ENCODE measurements at places on chromosomes 2 and 18. TPM values are rescaled to one million over a fixed set of nuclear protein-coding genes. Genes with fewer than 3 reads are reported as not detected.

GRCh38 chr2:26542676-26543505 lies 65.0 kb upstream of the OTOF start:
- no peak for DNase-seq

DNA sequence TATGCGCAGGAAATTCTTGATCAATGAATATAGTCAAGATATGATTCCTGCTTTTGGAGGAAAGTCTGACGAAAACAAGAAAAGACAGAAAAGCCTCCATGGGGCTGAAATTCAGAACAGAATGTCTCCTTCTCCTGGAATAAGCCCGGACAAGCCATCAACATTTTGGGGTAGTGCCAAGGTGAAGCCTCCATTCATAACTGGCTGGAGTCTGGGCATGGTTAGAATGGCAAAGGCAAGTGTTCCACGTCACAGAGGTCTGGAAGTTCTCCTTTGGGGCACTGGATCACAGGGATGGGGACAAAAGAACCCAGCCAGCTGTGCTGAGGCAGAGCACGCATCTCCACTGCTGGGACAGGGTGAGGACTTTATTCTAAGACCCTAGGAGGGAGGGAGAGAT lies 505.7 kb downstream of the CMPK2 start:
- DNase-seq = no peak

DNA sequence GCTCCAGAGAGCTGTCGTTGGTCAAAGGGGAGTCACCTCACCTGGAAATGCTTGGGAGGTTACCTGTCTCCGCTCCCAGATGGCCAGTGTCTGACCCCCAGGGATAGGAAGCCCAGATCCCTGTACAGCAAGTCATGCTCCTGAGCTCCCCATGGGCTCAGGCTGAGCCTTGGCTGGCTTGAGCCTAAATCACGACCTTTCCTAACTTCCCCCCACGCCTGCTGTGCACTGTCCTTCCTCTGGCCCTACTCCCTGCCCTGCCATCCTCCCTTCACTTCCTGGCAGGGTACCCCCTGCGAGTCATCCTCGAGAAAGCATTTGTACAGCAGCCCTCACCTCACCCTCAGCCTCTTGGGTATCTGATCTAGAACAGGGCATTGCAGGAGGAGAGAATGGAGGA lies 9.2 kb upstream of the HDAC4 start:
- DNase-seq = no peak

DNA sequence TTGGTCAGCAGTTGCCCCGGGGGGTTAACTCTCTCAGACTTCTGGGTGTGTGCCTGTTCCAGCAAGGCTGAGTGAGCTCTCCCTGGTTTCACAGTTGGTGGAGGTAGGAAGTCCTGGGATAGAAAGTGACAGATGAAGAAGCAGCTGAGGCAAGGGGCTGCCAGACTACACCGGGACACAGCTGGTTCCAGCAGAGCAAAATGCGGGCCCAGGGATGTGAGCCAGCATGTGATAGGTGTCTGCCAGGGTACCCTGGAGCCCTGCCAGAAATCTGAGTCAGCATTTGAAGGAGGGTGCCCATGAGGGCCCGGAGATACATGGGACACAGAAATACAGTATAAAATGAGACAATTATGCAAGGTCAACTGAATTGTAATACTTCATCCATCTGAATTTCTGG lies 79.3 kb upstream of the LGALSL start:
- no peak for DNase-seq

KLHL30 gene
- total RNA-seq = not detected

DNA sequence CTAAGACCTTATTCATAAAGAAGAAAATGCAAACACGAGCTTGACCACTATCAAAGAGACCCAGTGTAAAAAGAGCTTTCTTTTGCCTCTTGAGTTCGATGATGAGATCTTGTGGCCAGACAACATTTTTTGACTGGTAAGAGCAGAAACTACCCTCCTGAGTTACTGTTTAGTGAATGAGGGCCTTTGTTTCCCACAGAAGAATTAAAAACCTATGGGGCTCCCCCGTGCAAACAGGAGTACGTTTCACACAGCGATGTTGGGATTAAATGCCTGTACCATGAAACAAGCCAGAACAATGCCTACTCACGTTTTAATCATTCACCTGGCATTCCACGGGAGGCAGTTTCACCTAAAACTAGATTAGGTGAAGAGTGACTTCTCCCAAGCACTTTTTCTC lies 36.0 kb downstream of the MYCN start:
- DNase-seq = no peak

GRCh38 chr2:63092401-63092800 lies 41.8 kb downstream of the OTX1 start:
- DNase-seq = no peak

GRCh38 chr18:34709104-34709503 lies 994 bp upstream of the DTNA start:
- no peak for DNase-seq

DNA sequence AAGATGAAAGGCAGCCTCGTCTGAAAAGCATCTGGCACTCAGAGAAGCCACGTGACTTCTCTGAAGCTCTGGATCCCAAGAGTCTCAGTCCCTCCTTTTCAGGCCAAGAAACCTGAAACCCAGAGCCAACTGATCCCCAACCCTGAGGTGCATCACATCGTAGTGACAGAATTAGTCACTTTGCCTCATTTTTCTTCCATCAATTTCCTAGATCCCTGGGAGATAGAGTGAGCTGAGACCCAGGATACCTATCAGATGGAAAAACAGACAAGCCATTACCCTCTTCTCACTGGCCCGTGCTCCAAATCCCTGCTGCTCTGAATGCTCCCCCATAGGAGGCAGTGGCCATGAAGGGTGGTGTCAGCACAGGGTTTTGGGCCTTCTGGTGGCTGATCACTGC lies 113.1 kb downstream of the ALK start:
- DNase-seq = no peak

UGT1A10 gene
- not detected for total RNA-seq

DNA sequence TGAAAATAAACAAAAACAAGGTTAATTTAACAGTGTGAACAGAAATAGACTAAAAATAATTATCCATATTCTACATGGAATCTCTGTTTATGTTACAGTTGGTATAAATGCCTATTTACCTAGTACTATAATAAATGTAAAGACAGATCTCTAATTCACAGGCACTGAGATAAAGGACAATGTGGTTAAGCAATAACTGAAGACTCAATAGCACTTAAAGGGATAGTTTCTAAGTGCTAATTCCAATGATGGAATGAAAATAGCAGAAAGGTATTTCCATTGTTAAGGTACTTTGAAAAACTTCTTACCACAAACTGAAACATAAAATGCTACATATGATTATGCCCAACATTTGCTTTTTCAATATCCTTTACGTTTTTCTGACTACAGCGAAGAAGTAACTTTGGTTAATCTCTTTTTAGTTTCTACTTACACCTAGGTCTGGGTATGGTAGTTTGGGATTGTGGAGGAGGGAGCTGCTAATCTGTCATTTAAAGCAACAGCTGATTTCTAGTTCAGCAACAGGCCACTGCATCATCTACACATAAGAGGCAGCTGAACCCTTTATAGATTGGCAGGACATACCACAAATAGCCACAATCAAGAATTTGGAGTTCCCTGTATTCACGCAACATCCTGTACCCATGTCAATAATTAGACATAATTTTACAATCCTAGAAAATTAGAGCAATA lies 27.2 kb downstream of the MAP4K3 start:
- no peak for DNase-seq

GRCh38 chr2:217031445-217031844 lies 171.6 kb upstream of the TNP1 start:
- no peak for DNase-seq

PTPRN gene
- 1.1 TPM for total RNA-seq

CHN1 gene
- total RNA-seq = 26.3 TPM

GRCh38 chr2:28399289-28399688 lies 6.6 kb downstream of the FOSL2 start:
- DNase-seq = no peak

GALNT5 gene
- total RNA-seq = 0.15 TPM
